ENCODE measurements at places on chromosomes 1 and 21. TPM values are rescaled to one million over a fixed set of nuclear protein-coding genes. Genes with fewer than 3 reads are reported as not detected.

ALPL gene
- not detected for total RNA-seq

COL11A1 gene
- not detected for total RNA-seq

HTR6 gene
- not detected for total RNA-seq

RHBG gene
- not detected for total RNA-seq

GNG12 gene
- not detected for total RNA-seq

FGR gene
- 2.0 TPM for total RNA-seq

FAM229A gene
- total RNA-seq = 30.7 TPM

FMO1 gene
- not detected for total RNA-seq

VWA5B1 gene
- total RNA-seq = not detected

LCE6A gene
- not detected for total RNA-seq

MYOC gene
- total RNA-seq = not detected

TACSTD2 gene
- not detected for total RNA-seq

CAPZA1 gene
- total RNA-seq = 135 TPM

LCE1C gene
- not detected for total RNA-seq

MARK1 gene
- total RNA-seq = not detected

MAP3K6 gene
- 11.6 TPM for total RNA-seq

ECM1 gene
- 1.6 TPM for total RNA-seq

NBPF6 gene
- not detected for total RNA-seq

GABRD gene
- total RNA-seq = not detected

SPRR3 gene
- not detected for total RNA-seq

BEST4 gene
- total RNA-seq = 1.6 TPM

PTGFR gene
- total RNA-seq = not detected

ARHGAP30 gene
- total RNA-seq = 220 TPM

SLC25A34 gene
- total RNA-seq = 2.6 TPM

C1orf56 gene
- 4.2 TPM for total RNA-seq

TRIM62 gene
- total RNA-seq = 17.6 TPM

GDAP2 gene
- total RNA-seq = 22.5 TPM

RNU1-3 gene
- 3,449 TPM for total RNA-seq

ELAPOR1 gene
- total RNA-seq = 6.0 TPM

FCRL4 gene
- total RNA-seq = not detected

SRSF11 gene
- 412 TPM for total RNA-seq

FAM131C gene
- not detected for total RNA-seq

NCAM2 gene
- not detected for total RNA-seq

ZNF593OS gene
- total RNA-seq = not detected

E2F2 gene
- 0.10 TPM for total RNA-seq

BNIPL gene
- 3.8 TPM for total RNA-seq

LCE2B gene
- total RNA-seq = not detected

PPFIA4 gene
- 1.6 TPM for total RNA-seq

ANKRD35 gene
- not detected for total RNA-seq

ADAM30 gene
- total RNA-seq = not detected

Measured in naive thymus-derived CD8-positive, alpha-beta T cell (primary cell).